ENCODE measurements at places on chromosomes 5 and 9.

DNA sequence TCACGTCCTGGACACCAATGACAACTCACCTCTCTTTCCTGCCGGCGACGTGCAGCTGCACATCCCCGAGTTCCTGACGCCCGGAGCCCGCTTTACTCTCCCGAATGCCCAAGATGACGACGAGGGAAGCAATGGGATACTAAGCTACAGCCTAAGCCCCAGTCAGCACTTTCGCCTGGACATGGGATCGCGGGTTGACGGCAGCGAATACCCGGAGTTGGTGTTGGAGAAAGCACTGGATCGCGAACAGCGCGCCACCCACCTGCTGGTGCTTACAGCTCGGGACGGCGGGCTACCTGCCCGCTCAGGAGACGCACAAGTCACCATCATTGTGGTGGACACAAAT lies 1.1 kb downstream of the PCDHAC1 start:
- DNase-seq = peak; percentile 27

DNA sequence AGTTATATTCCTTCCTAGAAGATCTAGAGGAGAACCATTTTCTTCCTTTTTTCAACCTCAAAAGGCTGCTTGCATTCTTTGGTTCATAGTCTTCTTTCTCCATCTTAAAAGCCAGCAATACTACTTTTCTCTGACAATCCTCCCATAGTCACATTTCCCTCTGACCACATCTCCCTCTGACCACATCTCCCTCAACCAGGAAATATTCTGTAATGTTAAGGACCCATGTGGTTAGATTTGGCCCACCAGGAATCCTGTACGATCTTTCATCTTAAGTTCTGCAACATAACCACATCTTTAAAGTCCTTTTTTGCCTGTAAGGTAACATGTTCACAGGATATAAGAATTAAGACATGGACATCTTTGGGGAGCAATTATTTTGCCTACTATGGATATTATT lies 179.4 kb upstream of the SPEF2 start:
- DNase-seq = no peak

- DNase-seq = no peak
These were observed 397.4 kb upstream of the MEF2C start for GRCh38 chr5:89280103-89281037.

- DNase-seq = no peak
These were observed 6.1 kb upstream of the TNIP1 start for GRCh38 chr5:151086905-151087360.

GRCh38 chr5:175434800-175435199 lies 9.2 kb downstream of the DRD1 start:
- DNase-seq = no peak

- DNase-seq = no peak
These were observed 122.2 kb downstream of the ADAMTS6 start for GRCh38 chr5:65359569-65359968.

DNA sequence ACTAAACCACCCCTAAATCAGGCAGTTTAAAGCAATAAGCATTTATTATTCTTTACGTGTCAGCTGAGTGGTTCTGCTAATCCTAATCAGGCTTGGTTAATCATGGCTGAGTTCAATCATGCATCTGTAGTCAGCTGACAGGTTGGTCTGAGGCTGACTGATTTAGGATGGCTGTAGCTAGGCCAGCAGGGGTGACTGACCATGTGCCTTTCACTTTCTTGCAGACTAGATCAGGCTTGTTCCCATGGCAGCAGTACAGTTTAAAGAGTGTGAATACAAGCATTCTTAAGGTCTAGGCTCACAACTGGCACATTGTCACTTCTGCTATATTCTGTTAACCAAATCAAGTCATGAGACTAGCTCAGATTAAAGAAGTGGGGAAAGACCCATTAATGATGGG lies 16.1 kb upstream of the MPDZ start:
- no peak for DNase-seq

DNA sequence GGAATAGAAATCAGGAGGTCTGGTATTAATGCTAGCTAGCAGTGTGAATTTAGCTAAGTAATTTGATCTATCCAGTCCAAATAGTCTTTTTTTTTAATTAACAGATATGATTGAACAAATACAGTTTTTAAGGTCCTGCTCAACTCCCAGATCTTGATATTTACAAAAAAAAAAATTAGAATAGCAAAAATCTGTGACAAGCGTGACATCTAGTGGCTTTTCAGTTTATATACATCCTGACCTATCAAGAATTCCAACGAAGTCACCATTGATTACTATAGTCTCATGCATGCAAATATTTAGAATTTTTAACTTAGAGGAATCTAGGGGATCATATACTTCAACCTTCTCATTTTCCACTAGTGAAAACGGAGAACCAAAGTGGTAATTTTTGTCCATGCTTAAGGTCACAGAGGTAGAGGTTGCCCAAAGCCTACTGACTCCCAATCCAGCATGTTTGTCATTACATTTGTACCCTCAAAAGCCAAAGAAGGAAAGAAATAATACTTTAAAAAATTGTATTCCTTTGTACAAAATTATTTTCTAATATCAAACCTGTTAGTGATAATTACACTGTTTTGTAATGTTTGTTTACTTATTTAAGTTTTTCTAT lies 17.6 kb upstream of the TARS1 start:
- DNase-seq = peak; percentile 3

- no peak for DNase-seq
These were observed 13.2 kb downstream of the TTC39B start for GRCh38 chr9:15293804-15294316.

DNA sequence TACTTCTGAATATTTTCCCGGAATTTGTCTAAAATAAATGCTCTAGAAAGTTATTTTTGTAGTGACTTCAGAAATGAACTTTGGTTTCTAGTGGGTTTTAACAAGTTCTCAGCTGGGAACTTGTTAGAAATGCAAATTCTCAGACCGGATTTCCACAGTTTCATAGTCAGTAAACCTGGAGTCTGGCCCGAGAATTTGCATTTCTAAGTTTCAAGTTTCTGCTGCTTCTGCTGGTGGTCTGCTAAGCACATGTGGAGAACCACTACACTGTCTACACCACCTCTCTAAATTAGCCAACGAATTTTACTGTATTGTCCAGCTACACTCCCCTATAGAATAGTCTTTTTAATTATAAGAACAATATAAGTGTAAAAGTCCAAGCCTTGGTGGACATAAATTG lies 208.0 kb downstream of the CHSY3 start:
- no peak for DNase-seq

GRCh38 chr9:111597852-111598732 lies 1.4 kb downstream of the PTGR1 start:
- peak; percentile 68 for DNase-seq

GRCh38 chr5:143445776-143446175 lies 42.3 kb upstream of the NR3C1 start:
- DNase-seq = peak; percentile 26

DNA sequence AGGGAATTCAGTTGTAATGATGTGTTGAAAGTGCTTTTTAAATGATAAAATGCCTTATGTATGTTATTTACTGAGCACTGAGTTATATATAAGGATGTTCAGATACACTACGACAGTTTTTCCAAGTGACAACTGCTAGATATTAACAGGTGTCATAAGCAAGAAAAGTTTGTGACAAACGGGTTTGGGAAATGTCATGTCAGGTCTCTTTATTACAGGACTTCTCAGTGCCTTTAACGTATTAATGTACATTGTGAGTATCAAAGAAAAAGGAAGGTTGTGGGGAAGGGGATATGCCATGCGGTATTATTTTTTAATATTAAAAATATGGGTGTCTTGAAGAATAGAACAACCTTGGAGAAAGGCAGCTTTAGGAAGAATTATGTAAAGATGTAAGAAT lies 56.4 kb downstream of the RAI14 start:
- no peak for DNase-seq

DNA sequence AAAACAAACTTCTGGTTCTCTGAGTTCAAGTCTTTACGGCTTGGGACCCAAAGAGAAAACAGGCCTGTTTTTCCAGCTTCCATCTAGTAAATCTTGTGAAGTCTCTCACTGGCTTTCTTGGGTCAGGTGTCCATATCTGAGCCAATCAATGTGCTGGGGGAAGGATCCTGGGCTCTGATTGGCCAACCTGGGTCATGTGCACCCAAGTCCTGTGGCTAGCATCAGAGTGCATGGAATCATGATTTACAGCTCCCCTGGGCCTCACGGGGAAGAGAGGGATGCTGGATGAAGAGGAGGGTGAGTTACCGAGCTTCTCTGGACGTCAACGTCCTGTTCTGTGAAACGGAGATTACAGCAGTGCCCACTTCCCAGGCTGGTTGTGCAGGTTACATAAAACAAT lies 19.4 kb downstream of the CXCL14 start:
- no peak for DNase-seq

GRCh38 chr5:163373436-163374084 lies 63.8 kb upstream of the CCNG1 start:
- DNase-seq = no peak

GRCh38 chr5:22998362-22998761 lies 145.2 kb upstream of the CDH12 start:
- DNase-seq = no peak

GRCh38 chr5:15807871-15808270 lies 307.9 kb downstream of the FBXL7 start:
- DNase-seq = peak; percentile 62

- DNase-seq = no peak
These were observed 66.5 kb downstream of the SECISBP2 start for GRCh38 chr9:89384783-89385182.

GRCh38 chr5:144638787-144639186 lies 468.1 kb downstream of the KCTD16 start:
- no peak for DNase-seq

GRCh38 chr5:78627175-78627574 lies 21.4 kb downstream of the LHFPL2 start:
- DNase-seq = no peak

- DNase-seq = no peak
These were observed 72.8 kb downstream of the STARD4 start for GRCh38 chr5:111439473-111440075.

DNA sequence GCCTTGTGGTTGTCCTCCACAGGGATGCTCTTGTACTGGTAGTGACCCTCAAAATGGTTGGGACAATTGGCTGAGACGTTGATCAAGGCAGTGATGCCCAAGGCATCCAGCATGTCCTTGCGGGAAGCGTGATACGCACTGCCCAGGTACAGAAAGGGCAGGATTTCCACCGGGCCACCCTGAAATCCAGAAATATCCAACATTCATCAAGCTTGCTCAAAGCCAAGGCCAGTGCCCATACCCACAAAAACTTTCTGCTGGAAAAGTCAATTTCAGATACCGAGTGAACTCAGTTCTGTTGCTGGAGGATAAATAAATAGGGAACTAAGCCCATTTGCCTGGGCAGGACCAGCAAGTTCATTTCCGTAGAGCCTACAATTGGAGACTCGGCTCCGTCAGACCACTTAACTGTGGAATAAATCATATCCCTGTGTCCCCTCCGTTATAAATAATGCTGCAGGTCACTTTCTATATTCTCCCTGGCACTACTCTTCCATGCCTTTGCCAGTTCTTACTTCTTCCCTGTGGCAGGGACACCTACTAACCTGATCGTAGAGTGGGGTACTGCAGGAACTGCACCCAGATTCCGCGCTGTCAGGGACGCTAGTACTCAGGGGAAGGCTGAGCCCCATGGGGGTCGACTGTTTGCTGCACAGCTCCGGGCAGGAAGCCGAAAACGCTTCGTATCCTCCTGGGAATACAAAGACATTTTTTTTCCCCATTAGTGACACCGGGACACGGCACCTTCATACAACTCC lies 1.2 kb downstream of the DUSP1 start:
- no peak for DNase-seq

GRCh38 chr5:83957188-83957587 lies 236.5 kb upstream of the HAPLN1 start:
- peak; percentile 35 for DNase-seq

GRCh38 chr5:122936088-122936487 lies 90.7 kb downstream of the SNX24 start:
- no peak for DNase-seq

DNA sequence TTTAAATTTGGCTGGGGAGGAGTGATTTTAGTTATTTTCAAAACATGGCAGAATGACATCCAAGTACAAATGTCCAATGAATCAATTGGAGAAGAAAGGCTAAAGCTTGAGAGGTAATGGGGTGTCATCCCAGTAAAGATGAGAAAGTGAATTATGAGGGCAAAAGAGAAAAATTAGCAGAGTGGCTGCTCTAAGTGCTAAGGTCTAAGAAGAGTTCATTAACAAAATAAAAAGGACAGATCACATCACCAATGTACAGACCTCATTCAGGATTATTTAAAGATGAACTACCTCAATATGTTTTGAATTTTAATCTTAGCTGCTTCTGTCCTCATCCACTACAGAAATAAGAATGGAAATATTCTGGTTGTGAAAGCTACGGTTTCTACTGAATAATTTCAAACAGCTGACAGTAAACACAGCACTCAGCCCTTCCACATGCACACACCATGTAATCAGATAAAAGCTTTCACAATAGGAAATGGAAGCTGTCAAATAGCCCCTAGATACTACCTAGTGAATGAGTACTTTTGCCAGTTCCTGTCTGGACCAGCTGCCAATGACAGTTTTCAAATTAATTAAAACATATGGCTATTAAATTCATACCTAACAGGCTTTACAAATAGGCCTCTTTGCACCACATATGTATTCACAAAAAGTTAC lies 171.5 kb downstream of the SSBP2 start:
- DNase-seq = peak; percentile 63

DNA sequence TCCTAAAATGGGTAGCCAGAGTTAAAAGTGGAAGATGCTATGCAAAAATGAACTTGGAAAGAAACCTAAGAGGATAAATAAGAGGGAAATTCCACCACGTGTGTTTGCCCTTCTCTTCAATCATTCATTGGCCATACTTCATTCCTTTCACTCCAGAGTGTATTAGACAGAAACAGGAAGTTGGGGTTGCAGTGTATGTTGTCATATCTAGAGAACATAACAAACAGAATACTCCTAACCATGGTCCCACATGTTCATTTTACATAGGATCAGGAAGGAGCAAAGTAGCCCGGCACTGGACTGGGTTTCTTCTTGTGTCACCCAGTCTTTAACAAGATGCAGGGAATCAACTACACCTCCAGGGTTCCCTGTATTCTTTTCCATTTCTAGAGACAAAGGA lies 7.6 kb upstream of the GPBP1 start:
- DNase-seq = no peak

- DNase-seq = no peak
These were observed 9.1 kb downstream of the SMIM3 start for GRCh38 chr5:150787656-150788055.

GRCh38 chr9:99373912-99374311 lies 151.8 kb downstream of the SEC61B start:
- DNase-seq = no peak

GRCh38 chr9:91150998-91151717 lies 210.6 kb downstream of the AUH start:
- no peak for DNase-seq
